ENCODE measurements at places on chromosomes 4 and X.

DNA sequence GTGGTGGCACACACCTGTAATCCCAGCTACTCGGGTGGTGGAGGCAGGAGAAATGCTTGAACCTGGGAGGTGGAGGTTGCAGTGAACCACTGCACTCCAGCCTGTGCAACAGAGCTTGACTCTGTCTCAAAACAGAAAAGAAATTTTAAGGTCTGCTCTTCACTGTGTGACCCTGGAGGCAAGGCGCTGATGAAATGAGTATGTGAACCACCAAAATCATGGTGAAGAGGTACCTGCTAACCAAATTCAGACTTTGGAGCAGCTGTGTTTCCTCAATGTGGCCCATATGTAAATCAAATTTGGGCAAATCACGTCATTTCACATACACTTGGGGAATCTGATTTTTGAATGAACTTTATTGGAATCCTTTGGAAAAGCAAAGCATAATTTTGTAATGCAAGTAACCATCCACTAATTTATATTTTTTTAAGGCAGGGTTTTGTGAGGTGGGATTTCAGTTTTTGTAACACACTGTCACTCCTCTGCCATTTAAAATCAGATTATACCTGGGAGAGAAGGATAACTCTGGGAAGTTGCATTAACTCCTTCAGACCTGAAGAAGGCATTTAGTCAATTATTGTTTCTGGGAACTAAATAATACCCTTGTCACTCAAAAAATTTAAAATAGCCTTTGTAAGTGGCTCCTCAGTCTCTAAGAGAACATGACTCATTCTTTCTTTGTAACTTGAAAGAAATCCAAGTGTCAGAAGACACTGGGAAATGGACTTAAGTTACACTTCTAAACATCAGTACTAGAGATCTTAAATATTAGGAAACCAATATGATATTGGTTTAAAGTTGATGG is 24.0 kb downstream of the DOCK11 start:
- DNase-seq, result no peak

DNA sequence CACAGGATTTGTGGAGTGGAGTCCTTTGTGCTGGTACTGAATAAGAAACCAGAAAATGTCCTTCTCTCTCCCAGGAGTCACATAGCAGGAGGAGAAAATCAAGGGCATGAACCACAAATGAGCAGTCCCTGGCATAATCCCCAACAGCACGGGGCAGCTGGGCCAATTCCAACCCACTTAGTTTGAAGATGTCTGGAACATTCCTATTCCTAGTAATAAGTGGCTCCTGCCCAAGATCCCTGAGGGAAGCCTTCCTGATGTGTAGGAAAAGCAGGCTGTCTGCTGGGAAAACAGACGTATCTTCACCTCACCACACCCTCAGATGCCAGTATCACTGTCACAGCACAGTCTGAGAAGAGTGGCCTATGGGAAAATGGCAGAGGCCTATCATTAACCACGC is 182.8 kb upstream of the MAP3K15 start:
- no peak for DNase-seq

DNA sequence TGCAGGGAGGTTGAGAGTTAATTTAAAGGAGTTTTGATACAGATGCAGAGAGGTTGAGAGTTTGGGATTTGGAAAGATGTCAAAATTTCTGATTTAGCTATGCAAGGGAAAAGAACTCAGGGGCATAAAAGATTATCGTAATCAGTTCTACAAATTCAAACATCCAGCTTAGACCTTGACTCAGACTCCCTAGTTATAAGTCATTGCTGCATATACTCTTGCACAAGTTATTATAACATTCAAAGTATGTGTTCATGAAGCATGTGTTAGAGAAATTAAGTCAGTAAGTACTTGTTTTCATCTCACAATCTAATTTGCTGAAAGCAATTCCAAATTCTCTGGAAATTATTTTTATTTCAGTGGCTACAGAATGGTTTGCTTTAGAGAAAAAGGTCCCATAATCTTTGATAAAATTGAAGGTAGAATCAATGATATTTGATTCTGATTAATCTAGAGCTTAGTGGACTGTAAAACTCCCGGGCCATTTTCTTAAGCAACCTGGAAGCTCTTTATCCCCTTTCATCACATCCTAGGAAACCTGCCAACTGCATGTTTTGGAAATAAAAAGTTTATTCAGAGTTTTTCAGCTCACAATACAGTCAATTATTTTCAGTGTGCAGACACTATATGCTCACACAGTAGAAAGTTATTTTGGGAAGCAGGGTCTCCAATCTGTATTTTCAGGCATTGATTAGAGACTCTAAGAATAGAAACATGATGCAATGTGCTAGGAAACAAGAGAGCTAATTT is 132.9 kb upstream of the SPANXC start:
- DNase-seq, result no peak

DNA sequence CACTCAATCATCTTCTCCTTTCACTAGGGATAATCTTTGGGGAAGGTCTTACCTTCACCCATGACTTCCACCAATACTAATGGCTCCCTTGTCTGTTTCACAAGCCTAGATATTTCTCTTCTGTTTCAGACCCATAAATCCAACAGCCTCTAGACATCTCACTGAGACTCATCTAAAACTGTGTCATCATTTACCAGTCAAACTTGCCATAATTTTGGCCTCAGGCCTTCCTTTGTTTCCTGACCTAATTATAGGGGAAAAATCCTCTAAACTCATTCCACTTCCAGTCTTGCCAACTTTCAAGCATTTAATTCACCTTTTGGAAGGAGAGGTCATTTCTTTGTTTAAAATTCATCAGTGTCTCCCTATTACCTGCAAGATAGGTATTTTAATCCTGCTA is 181.0 kb upstream of the CNKSR2 start:
- DNase-seq, result no peak

DNA sequence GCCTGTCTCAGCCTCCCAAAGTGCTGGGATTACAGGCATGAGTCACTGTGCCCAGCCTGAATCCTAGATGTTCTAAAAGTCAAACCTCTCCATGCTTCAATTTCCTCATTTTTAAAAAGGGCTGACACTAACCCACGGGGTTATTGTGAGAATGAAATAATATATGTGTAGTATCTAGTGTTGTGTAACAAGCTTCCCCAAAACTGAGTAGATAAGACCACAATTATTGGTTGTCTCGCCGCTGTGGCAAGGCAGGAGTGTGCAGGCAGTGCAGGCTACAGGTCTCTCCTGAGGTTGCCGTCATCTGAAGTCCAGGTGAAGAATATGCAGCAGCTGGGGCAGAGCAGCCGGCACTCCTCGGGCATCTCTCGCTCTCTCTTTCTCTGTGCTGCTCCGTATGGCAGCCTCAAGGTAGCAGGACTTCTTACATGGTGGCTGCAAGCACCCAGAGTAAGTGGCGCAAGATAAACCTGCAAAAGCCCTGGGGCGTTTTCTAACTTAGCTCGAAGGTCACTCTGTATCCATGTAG is 30.9 kb downstream of the RAB33B start:
- DNase-seq, result no peak

GRCh38 chr4:71607780-71608677 is 175.8 kb downstream of the GC start:
- DNase-seq, result no peak

- DNase-seq, result no peak
These were observed 105.9 kb upstream of the DIAPH2 start for GRCh38 chrX:96578781-96579180.

- no peak for DNase-seq
These were observed 363.6 kb upstream of the FAM241A start for GRCh38 chr4:111781611-111782010.

- no peak for DNase-seq
These were observed 60.1 kb downstream of the LRP2BP start for GRCh38 chr4:185335579-185335978.

GRCh38 chr4:137635601-137636000 is 103.3 kb upstream of the PCDH18 start:
- DNase-seq, result no peak

DNA sequence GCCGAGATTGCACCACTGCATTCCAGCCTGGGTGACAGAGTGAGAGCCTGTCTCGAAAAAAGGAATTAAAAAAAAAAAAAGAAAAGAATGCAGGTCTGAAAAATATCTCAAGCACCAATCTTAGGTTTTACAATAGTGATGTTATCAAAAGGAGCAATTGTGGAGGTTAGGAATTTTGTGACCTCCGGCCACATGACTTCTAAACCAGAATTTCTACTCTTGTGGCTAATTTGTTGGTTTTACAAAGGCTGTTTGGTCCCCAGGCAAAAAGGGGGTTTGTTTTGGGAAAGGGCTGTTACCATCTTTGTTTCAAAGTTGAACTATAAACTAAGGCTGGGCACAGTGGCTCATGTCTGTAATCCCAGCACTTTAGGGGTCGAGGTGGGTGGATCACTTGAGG is 15.4 kb upstream of the ZNF41 start:
- DNase-seq, result no peak

GRCh38 chrX:110123331-110123782 is 120.4 kb downstream of the TMEM164 start:
- no peak for DNase-seq

- DNase-seq, result no peak
These were observed 12.8 kb upstream of the LIMCH1 start for GRCh38 chr4:41525129-41525528.

DNA sequence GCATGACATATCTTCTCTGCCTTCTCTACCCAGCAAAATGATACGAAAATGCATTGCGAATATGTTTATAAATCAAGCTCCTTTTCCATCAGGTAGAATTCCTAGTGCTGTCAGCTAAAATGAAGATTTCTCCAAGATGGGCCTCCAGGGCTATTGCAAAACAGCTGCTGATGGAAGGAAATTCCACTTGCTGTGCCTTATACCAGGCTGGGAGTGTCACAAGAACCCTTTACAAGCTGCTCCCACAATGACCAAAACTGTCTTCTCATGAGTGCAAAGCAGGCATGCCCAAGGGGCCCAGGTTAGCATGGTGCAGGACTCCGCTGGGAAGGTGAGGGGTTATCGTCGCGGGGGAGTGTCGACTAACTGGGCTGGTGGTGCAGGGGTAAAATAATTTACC is 8.7 kb downstream of the HNRNPH2 start:
- DNase-seq, result no peak

GRCh38 chr4:99134586-99134985 is 9.5 kb downstream of the ADH4 start:
- no peak for DNase-seq

DNA sequence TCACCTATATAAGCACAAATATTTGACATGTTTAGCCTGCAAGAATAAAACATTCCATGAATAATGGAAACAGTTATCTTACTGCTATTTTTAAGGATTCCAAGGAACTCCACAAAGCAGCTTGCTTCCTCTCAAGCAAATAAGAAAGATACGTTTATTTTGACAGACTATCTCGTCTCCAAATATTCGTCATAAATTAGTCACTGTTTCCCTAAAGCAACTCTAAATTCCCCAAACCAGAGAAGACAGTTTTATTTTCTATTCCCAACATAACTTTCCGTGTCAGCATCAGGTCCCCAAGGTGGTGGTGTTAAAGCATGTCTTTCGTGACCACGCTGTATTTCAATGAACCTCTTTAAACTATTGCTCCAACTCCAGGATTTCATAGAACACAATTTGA is 24.3 kb upstream of the DKK2 start:
- DNase-seq, result no peak

GRCh38 chr4:121122661-121123060 is 41.5 kb downstream of the TNIP3 start:
- DNase-seq, result no peak

DNA sequence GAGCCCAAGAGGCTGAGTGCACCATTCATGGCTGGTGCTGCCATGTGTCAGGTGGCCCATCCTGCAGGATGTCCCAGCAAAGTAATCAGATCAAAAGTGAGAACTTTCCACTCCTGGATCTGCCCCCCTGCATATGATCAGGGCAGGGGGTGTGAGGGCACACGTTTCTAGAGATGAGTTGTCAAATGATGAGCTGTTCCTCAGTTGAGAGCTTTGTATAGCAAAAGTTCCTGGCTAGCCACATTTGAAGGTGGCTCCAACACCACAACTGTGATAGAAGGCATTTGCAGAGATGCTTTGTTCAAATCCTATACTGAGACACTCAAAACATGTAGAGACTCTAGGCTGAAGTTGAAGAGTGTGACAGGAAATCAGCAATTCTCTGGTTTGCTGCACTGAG is 501.8 kb downstream of the BCOR start:
- no peak for DNase-seq

DNA sequence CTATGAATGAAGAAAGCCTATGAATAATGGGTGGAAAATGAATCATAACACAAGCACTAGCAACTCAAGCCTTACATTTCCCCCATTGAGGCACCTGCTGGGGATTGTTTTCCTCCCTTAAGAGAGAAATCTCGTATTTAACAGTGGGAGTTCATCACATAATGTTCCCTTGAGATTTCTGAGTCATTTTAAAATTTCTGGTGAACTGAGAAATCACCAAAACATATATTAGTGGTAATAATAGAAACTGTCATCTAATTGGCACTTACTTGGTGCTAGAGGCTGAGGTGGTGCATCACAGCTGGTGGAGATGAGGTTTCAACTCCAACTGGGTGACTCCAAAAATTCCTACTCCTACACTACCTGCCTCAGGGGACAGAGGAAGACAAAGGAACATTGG is 561.3 kb upstream of the LCORL start:
- no peak for DNase-seq

DNA sequence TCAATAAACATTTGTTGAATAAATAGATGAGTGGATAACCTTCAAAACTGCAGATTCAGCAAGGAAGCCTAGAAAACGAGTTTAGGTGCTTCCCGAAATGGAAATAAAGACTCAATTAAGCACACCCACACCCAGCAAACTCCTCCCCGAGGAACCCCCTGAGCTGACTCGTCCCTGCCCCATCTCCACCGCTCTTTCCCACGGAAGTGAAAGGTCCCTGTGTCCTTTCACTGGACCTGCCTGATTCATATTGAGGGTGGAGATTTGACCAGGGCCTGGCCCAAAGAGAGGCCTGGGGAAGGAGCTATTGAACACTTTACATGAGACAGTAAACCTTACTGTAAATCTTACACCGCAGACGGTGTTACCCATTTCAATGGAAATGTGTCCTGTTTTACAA is 129.1 kb downstream of the CPZ start:
- DNase-seq, result no peak

GRCh38 chr4:65665771-65666523 is 4.3 kb downstream of the EPHA5 start:
- DNase-seq, result no peak

GRCh38 chrX:115311601-115312001 is 22.1 kb downstream of the LUZP4 start:
- DNase-seq, result no peak

DNA sequence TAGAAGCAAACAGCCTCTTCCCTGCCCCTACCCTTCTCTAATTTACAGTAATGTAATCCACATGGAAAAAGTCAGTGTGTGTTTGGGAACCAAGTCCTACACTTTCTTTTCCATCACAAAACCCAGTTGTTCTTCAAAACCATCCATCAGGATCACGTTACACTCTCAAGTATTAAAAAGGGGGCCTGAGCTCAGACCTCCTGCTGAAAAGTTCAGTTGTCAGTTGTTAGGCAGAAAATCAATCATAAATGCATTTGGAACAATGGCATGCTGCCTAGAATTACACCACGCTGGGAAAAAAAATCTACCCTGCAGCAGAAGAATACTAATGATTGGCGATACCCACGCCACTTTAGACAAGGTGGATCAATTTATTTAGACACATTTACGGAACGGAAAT is 236.5 kb downstream of the PARM1 start:
- DNase-seq, result no peak

All from D721Med (cell line).